Testis (tissue), 5 donors: ENCODE measurements at places on chromosomes 7 and 10. TPM values are rescaled to one million over a fixed set of nuclear protein-coding genes. Genes with fewer than 3 reads are reported as not detected.

- H3K4me3 ChIP-seq, result no peak overlapping the region
- no peak overlapping the region for H3K27ac ChIP-seq
- peaks cover 6% of the 10 kb centered on the region for H3K4me1 ChIP-seq
- no peaks in the 10 kb centered on the region for H3K36me3 ChIP-seq
Measured at GRCh38 chr7:135690566-135690965, 28.3 kb downstream of the STMP1 start.

- DNase-seq, result no peak
- no peak overlapping the region for H3K4me3 ChIP-seq
- no peak overlapping the region for H3K27ac ChIP-seq
- H3K27me3 ChIP-seq, result no peaks in the 10 kb centered on the region
- no peaks in the 10 kb centered on the region for H3K36me3 ChIP-seq
- H3K4me1 ChIP-seq, result no peaks in the 10 kb centered on the region
Measured at GRCh38 chr10:109173121-109173520, 750.2 kb downstream of the XPNPEP1 start.

DNA sequence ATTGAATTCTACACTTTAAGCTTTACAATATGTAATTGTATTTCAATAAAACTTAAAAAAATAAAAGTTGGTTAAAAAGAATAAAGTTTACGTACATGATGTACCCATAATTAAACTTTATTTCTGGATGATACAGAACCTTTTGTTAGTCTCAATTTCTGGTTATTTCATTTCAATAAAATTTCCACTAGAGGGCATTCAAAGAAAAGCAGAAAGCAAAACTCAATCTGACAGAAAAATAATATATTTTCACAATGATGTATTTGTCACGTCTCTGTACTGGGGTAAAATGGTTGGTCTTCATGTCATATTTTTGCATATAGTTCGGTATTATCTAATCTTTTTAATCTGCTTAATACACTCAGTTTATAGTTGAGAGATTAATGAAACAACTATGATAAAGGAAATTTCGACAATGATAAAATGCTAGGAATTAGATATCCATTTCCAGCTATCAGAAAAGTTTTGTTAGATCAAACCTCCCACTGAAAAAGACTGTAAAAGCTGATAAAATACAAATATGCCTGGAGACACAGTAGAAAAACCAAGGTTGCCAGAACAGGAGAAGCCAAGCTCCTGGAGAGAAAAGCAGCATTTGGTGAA lies 27.4 kb downstream of the ASZ1 start:
- no peak overlapping the region for H3K27ac ChIP-seq
- no peaks in the 10 kb centered on the region for H3K27me3 ChIP-seq
- H3K36me3 ChIP-seq, result no peaks in the 10 kb centered on the region
- no peak for DNase-seq

DNA sequence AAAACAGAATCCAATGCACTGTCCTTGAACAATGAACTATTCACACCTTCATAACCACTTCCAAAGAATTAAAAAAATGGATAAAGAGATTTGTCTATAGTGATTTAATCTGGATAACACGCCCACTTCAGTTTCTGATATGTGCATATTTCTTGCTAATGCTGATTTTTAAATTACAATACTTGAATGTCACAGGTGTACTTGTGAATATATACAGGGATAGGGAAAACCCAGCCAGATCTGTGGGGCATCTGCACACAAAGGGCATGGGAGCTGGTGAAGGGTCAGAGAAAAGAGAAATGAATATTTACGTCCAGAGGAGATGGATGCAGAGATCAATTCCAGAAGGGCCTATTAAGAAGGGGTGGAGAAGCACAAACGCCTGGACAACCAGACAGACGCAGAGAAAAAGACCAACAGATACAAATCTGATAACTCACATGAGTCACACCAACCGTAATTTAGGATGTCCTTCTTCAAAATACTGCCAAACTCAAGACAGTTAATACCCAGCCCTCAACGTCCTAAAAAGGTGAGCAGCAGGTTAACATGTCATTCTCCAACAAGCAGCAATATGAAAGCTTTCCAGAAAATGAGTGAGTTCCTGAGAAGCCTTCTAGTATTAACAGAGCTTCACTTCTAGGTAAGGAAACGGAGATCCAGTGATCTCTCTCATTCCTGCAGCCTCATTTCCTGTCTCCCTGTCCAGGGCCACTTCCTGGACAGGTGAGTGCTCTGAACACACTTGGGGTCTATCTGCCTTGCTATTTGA lies 41.9 kb downstream of the PIP4K2A start:
- H3K27me3 ChIP-seq, result no peaks in the 10 kb centered on the region
- H3K27ac ChIP-seq, result no peak overlapping the region

DNA sequence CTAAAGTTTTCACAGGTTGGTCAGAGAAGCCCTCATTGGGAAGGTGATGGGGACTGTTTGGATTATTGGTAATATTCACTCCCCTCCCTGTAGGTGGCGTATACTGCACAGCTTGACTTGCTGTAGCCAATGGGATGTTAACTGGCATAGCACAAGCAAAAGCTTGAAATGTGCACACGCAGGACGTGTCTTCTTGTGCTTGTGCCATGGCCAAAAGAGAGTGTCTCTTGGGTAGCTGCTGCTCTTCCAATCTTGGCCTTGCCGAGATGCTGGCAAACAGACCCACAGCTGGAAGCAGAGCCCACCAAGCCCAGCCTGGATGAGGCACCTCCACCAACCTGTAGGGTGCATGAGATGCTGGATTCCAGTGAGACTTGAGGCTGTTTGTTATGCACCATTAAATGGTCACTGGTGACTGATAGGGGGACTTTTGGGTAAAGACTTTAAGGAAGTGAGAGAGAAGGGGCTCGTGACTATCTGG lies 266.0 kb downstream of the GRID1 start:
- no peak overlapping the region for H3K4me3 ChIP-seq
- H3K36me3 ChIP-seq, result no peaks in the 10 kb centered on the region
- H3K4me1 ChIP-seq, result no peaks in the 10 kb centered on the region
- H3K27me3 ChIP-seq, result no peaks in the 10 kb centered on the region

SH2D4B gene
- total RNA-seq, result 0.55 TPM

SHH gene
- not detected for total RNA-seq
